AG04449 (cell line): ENCODE measurements at places on chromosomes 11 and 22.
A peak's percentile ranks its signal among the peaks of the same experiment; 100 is the strongest.

GRCh38 chr11:8705146-8705545, 22.6 kb downstream of the RPL27A start:
- no peak for DNase-seq

GRCh38 chr11:89660234-89660633, 49.9 kb upstream of the TRIM77 start:
- no peak for DNase-seq

DNA sequence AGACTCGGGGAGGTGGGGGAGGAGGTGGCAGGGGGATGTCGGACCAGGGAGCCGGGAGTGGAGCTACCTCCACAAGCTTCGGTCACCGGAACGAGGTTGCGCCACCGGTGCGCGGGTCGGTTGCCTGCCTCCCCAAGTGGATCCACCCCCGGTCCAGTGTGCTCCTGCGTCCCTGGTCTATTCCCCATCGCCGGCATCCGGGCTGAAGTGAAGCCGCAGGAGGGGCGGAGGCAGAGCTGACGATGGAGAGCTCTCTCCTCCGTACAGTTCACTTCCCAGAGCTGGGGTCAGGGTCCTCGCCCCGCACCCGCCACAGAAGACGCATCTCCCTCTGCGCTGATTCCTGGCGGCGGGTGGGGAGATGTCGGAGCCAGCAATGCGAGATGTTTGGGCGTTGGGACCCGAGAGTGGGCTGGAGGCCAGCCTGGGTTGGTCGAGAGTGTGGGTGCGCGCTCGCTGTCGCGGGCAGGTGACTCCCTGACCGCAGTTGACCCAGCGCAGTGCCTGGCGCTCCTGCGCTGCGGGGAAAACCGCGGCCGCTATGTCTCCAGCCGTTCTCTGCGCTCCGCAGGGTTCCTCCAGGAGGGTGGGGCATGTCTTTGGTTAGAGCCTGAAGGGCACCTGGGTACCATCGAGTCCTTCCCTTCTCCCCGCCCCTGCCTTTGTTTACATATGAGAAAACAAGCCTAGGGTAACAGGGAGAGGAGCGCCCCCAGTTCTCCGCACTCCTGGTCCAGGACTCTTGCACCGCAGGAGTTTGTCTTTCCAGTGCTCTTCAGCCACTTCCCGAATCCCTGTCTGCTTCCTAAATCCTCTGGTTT, 1.7 kb downstream of the C11orf96 start:
- DNase-seq, result no peak

DNA sequence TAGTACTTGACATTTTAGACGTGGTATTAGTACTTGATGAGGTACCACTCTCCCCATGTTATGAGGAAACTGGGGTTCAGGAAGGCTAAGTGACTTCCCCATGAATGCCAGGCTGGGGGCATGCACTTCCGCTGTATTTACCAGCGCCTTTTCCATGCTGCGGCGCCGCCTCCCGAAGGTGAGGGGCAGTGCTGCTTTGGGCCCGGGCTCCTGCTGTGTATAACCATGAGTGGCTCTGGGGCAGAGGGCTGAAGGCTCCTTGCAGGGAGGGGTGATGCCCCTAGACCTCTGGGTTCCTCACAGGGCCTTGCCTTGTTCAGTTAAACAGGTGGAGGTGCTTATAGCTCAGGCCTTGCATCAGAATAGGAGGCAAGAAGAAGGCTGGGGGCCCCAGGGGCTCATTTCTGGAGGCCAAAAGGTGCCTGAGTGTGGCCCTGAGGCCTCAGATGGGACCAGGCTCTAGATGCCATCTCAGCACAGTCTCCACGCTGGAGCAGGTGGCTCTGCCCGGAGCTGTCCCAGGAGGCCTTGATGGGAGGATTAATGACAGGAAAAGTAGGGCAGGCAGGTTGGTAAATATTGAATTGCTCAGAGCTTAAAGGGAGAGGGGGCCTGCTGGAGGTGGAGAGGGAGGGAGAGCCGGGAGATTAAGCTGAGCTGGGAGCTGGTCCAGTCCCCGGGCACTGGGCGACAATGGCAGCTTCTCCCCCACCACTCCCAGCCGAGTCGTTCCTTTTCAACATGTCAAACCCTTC, 129.6 kb downstream of the CEP164 start:
- DNase-seq, result no peak

DNA sequence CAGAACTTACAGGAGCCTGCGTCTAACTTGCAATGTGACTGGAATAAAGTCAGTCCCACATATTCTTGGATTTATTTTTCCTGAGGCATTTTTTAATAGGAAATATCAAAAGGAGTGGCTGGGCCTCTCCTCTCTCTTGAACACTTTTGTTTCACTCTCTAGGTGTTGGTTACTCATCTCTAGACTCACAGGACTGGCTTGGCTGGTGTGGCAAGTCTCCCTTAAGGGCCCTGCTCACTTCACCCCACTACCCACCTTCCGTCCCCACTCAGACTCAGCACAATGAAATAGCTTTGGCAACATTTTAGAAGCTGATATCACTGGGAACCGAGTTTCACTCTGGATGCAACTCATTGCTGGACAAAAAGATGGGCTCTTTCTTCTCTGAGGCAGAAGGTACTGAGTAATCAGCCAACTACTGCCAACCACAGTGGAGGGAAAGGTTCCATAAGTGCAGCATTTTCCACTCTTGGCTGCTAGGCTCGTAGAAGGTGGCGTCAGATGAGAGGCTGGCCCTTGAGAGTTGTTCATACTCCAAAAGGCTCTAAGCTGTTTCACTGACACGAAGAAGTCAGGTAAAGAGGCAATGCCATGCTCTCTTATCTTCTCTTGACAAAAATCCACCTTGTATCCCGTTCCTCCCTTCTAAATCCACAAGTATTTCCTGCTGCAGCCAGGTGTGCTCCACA, 390.6 kb downstream of the SOX6 start:
- DNase-seq, result no peak

GRCh38 chr11:35586222-35586621, 32.0 kb upstream of the FJX1 start:
- no peak for DNase-seq

DNA sequence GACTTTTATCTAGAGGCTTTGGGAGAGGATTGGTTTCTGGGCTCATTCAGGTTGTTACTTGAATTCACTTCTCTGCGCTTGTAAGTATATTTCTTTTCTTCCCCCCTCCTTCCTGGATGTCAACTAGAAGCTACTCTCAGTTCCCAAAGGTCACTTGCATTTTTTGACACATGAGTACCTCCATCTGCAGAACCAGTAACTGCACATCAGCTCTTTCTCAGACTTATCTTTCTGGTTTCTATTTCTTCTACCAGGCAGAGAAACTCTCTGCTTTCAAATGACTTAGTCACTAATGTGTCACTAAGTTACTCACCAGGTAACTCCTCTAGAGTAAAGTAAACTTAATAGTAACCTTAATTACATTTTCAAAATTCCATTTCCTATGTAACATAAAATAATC, 773.0 kb upstream of the LUZP2 start:
- no peak for DNase-seq

- no peak for DNase-seq
These were observed 3.7 kb downstream of the CATSPER1 start for GRCh38 chr11:66022401-66023185.

GRCh38 chr22:44181912-44182587, 1.3 kb downstream of the PARVG start:
- no peak for DNase-seq

- DNase-seq, result no peak
These were observed 15.0 kb downstream of the TUB start for GRCh38 chr11:8095806-8096522.

DNA sequence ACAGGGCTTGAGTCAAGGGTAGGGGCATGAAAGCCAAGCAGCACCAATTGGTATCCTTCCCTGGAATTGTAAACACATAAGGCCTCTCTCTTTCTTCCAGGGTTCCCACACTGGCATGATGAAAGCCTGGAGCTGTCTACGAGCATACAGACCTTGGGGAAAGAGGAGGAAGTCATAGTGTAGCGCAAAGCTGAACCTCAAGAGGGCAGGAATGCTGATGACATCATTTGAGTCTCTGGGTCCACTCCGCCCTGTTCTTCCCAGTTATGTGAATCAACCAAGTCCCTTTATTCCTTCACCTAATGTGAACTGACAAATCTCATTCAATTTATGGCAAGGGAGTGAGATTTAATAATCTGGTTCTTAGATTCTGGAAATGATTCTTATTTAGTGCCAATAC, 266.4 kb upstream of the NCAM1 start:
- no peak for DNase-seq

DNA sequence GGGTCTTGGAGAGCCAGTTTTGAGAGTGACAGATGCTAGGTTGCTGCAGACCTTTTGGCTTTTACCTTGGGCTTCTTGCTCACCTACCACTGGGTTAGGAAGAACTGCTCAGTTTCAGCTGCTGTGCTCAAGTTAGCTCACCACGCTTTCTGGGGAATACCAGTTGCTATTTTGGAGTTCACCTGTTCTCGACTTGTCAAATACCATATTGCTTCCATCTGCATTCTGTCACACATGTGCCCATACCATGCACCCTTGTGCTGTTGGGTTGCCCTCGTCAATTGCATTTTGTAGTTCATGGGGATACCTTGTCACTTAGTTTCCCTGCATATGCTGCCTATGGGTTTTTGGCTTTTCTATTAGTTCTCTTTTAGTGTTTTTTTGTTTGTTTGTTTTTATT, 23.0 kb upstream of the BARX2 start:
- no peak for DNase-seq

DNA sequence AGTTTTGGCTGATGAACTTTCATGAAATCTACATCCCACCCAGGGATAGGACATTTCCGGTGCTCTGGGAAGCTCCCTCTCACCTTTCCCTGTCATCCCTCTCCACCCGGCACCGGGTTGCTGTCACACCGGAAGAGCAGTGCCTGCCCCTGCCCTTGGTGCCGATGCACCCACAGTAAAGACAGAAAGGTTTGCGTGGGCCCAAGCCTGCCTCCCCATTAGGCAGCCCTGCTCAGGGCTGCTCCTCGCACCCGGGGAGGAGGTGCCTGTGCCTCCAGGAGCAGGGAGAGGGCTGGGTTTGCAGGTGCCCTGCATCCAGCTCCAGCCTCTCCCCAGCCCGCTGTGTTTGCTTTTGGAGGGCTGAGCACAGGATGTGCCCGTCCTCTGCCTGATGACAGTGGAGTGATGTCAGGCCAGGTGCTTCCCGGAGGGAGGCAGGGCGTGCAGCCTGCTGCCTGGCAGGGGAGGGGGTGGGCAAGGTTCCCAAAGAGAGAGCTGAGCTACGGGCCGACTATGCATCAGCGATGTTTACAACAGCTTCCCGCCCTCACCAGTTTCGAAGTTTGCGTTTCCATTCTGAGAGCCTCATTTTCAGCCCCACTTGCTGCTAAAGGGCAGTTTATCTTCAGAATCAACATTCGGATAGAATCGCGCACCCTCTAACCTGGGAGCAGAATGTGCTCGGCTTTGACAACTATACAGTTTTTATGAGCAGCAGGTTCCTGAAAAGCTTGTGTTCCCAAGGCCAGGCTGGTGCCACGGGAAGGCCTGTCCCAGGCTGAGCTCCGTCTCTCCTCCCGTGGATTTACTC, 83.2 kb upstream of the CLDN5 start:
- no peak for DNase-seq

GRCh38 chr11:2385156-2386151, 8.3 kb downstream of the CD81 start:
- DNase-seq, result no peak

DNA sequence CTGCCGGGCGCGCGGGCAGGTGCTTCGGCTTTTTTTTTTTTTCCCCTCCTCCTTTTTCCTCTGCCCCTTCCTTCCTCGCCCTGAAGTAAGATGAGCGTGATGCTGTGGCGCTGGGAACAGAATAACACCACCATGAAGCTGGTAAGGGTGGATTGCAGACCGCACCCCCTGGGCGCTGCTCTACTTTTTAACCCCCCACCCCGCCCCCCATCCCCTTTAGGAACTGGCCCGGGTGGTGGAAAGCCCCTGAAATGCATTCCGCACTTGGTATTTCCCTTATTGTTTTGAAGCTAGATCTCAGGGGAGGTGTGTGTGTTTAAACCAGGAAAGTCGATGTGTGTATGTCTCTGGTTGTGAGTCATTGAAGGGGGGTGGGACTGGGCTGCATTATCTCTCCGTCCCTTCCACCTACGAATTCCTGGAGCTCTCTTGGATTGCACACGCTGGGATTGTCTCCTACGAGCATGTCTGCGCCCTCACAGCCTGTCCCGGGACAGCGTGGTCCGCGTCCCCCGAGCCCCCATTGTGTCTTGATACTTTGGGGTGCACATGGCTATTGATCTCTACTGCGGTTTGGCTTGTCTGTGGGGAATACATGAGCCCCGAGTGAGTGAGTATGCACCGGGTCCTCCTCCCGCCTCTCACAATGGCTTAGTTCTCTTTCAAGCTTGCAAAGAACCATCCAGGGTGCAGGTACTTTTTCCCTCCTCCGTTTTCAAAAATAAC, 64.9 kb downstream of the NAV2 start:
- no peak for DNase-seq

DNA sequence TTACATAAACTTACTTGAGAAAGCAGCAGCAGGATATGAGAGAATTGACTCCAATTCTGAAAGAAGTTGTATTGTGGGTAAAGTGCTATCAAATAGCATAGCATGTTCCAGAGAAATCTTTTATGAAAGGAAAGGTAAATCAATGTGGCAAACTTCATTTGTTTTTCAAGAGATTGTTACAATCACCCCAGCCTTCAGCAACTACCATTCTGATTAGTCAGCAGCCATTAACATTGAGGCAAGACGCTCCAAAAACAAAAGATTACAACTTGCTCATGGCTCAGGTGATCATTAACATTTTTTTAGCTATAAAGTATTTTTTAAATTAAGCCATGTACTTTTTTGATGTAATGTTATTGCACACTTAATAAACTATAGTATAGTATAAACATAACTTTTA, 357.2 kb downstream of the TMEM135 start:
- DNase-seq, result no peak

- DNase-seq, result peak; percentile 65
These were observed 31.2 kb downstream of the MTMR3 start for GRCh38 chr22:29914165-29914564.

DNA sequence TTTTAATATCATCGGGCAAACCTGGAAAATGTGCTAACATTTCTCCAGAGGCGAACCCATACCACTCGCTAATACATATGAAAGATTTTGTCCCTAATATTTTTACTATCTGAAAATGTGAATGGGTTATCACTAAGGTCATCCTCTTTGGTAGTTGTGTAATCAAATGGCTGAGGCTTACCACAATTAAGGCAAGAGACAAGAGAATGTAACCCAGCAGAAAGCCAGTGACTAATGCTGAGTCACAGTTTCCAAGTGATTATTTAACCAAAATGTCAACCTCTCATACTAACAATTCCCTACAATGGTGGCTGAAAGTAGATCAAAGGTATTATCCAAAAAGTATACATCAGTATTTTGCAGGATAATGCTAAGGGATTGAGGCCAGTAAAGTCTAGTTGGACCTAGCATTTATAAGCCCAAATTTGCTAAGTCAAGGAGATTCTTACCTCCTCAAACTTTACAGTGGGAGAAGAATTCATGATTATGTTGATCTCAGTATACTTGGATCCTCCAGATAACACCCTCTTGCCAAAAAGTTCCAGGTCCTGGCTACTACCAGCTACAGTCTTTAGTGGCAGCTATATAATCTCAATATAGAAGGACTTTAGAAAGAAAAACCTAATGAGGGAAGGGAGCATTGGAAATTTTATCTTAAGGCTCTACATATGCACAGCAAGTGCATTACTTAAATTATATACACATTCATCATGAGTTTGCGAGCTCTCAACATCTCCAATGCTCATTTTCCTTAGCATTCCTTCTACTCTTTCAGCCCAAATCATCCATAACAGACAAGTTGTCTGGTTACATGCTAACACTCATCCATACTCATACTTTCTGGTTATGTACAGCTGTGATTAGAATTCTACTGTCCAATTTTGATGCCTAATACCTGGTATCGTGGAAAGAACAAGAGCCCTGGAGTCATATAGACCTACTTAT, 25.4 kb downstream of the SIK3 start:
- DNase-seq, result peak; percentile 56

GRCh38 chr11:62883673-62884072, 3.0 kb downstream of the SLC3A2 start:
- no peak for DNase-seq
